ENCODE measurements at places on chromosomes 12 and 14. TPM values are rescaled to one million over a fixed set of nuclear protein-coding genes. Genes with fewer than 3 reads are reported as not detected.

DNA sequence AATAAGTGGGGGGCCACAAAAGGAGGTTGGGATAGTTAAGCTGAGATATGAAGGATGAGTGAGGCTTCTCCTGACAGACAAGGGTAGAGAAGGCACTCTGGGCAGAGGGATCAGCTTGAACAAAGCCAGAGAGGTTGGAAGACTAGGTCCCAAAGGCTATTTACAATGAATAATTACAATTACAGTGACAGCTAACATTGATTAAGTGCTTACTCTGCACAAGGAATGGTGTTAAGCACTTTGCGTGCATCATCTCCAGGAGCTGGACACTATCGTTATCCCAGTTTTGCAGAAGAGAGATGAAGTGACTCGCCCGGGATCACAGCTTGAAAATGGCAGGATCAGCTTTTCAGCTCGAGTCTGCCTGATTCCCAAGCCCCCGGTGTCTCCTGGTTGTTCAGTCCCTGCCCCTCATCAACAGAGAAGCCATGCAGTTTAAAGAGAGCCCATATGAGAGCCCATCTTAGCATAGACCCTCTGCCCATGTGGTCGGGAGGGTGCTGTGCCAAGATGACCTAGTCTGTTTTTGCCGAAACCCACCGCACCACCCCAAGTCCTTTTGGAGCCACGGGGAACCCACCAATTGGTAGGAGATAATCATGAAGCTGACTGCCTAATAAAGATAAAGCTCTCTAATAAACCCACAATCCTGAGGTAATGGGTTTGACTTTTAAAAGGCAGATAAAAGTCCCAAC lies 89.9 kb upstream of the HSPB8 start:
- DNase-seq: no peak

Gene CLBA1
- total RNA-seq: 0.88 TPM

Gene RAB15
- 19.9 TPM for total RNA-seq

- DNase-seq: no peak
Measured at GRCh38 chr12:105466231-105466900, 135.9 kb downstream of the C12orf75 start.

Gene SLC38A4
- 0.59 TPM for total RNA-seq

GRCh38 chr14:96589577-96589976 lies 87.4 kb downstream of the PAPOLA start:
- DNase-seq: no peak

- DNase-seq: peak; percentile 68
Measured at GRCh38 chr12:122123051-122123760, 44.6 kb downstream of the MLXIP start.

DNA sequence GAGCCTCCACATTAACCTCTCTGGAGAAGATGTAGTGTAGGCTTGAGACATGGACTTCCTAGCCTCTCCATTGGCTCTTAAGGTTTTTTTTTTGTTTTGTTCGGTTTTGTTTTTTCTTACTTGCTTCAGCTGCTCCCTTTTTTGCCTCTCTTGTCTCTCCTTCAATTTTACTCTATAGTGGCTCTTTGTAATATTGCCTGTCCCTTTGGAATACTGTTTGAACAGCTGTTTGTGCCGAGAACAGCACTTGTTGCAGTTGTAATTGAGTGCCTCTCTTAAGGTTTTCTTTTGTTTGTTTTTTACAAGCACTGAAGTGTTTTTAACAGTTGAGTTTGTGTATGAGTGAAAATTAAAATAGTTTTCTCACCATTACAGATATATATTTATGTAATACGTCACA lies 567.7 kb downstream of the LRFN5 start:
- no peak for DNase-seq

Gene PIP4P1
- total RNA-seq: 22.3 TPM

DNA sequence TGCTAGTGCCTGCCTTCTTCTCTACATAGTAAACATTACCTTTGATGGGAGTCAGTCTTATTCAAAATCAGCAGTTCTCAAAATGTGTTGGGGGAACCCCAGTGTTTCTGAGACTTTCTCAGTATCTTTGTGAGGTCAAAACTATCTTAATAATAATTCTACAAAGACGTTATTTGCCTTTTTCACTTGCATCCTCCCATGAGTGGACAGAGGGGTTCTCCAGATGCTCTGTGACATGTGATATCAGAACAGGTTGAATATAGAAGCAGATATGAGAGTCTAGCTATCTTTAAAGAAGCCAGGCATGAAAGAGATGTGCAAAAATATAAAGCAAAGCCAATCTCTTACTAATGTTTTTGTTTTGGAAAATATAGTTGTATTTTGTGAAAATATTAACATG lies 144.7 kb downstream of the KTN1 start:
- DNase-seq: no peak

GRCh38 chr12:34108405-34108803 lies 86.1 kb downstream of the ALG10 start:
- no peak for DNase-seq

- DNase-seq: no peak
Measured at GRCh38 chr12:106953352-106954250, 2.1 kb upstream of the TMEM263 start.

GRCh38 chr14:51674294-51675002 lies 22.7 kb downstream of the FRMD6 start:
- DNase-seq: no peak

Gene IL22
- not detected for total RNA-seq

- no peak for DNase-seq
Measured at GRCh38 chr14:90568405-90568804, 171.6 kb downstream of the CALM1 start.

DNA sequence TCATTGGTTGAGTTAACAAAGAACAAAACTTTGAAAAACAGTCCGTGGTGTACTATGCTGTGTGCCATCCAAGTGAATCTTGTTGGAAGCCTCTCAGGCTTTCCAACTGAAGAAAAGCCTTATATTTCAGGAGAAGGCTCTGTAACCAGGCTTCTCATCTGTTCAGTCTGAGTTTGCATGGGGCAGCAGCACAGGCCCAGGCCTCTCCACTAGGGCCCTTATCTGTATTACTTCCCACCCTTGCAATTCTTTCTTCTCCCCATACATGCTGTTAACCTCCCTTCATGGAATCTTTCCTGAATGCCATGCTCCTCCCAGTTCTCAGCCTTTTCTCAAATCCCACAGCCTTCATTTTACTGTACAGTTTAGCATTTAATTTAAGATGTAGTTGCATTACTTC lies 28.3 kb downstream of the FRMD6 start:
- DNase-seq: no peak

DNA sequence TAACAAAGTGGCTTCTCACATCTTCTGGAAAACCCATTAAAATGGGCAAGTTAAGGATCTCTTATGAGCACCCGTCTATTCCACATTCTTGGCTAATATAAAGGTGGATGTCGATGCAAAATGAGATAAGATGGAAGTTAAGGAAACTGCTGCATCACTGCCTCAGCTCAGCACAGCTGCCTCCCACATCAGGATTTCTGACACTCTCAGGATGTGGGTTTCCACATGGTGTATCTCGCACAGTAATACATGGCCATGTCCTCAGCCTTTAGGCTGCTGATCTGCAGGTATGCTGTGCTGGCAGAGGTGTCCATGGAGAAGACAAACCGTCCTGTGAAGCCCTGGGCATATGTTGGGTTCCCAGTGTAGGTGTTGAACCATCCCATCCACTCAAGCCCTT lies 1348.0 kb downstream of the TMEM121 start:
- DNase-seq: no peak

DNA sequence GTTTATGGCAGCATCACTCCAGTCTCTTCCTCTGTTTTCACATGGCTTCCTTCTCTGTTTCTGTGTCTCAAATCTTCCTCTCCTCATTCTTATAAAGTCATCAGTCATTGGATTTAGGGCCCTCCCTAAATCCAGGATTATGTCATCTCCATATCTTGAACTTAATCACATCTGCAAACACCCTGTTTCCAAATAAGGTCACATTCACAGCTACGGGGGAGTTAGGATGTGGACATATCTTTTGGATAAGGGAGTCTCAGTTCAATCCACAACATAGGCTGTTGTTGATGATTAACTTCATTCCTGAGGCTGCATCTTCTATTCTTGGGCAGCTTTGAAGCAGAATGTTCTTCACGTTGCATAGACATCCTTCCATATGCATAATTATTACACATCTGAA lies 40.3 kb upstream of the NTF3 start:
- no peak for DNase-seq

Gene FSCB
- total RNA-seq: not detected

DNA sequence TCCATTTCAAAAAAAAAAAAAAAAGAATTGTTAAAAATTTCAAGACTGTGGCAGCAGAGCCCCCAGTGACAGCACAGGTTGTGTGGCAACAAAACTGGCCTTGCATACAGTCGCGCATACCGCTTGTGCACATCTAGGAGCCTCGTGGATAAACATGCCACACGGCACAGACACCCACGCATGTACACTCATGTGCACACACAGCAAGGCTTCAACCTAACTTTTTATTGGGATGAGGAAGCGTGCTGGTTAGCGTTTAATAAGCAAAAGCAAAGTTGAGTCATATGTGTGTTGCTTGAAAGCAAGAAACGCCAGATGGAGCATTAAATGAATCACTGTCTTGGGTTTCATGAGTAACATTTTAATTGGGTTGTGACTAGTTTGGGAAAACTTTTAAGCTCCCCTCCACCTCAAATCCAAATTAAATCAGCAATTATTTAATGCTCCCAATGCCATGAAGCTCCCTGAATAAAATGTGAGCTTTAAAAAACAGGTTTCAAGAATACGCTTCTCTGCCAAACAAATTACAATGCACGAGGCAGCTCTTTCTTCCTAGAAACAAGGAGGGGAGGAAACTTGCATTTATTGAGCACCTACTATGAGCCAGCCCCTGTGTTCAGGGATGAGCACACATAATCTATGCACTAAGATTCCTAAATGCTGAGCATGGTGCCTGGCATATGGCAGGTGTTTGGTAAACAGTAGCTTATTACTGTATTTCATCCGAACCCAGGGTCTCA lies 35.7 kb upstream of the EML1 start:
- no peak for DNase-seq

Gene CISTR
- 3.1 TPM for total RNA-seq

All from heart left ventricle (tissue), 16 donors.